ENCODE measurements at places on chromosomes 4 and X.

DNA sequence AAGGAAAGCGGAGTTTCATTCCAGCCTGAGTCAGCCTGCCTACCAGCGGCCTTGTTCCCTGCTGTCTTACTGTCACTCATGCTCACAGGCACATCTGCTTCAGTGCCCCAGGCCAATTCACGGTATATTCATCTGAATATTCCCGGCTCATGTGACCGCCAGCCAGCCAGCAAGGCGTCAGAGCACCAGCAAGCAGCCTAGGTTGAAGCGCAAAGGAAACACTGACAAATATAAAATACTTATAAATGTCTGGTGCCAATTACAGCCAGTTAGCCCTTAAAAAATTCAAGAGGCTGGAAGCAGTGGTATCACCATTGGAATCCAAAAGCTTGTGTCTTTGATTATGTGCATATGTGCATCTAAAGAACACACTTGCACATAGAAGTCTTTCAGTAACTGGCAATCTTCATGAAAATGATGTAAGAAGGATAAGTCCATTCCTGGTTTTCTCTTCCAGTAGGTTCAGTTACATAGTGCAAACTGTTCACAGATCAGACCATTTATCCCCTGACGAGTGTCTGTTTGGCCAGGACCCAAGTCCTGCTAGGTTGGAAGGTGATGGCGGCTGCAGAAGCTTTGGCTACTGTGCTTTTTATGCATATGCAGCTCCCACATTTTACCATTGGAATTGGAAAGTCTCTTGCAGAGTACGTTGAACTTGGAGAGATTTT lies 61.3 kb downstream of the LUZP4 start:
- DNase-seq = no peak

GRCh38 chrX:40523852-40524251 lies 56.9 kb upstream of the ATP6AP2 start:
- no peak for DNase-seq

GRCh38 chrX:40279091-40279430 lies 181.3 kb upstream of the BCOR start:
- no peak for DNase-seq

GRCh38 chrX:69179380-69179911 lies 14.2 kb upstream of the PJA1 start:
- no peak for DNase-seq

GRCh38 chrX:109797311-109797975 lies 64.4 kb upstream of the ACSL4 start:
- DNase-seq = no peak

DNA sequence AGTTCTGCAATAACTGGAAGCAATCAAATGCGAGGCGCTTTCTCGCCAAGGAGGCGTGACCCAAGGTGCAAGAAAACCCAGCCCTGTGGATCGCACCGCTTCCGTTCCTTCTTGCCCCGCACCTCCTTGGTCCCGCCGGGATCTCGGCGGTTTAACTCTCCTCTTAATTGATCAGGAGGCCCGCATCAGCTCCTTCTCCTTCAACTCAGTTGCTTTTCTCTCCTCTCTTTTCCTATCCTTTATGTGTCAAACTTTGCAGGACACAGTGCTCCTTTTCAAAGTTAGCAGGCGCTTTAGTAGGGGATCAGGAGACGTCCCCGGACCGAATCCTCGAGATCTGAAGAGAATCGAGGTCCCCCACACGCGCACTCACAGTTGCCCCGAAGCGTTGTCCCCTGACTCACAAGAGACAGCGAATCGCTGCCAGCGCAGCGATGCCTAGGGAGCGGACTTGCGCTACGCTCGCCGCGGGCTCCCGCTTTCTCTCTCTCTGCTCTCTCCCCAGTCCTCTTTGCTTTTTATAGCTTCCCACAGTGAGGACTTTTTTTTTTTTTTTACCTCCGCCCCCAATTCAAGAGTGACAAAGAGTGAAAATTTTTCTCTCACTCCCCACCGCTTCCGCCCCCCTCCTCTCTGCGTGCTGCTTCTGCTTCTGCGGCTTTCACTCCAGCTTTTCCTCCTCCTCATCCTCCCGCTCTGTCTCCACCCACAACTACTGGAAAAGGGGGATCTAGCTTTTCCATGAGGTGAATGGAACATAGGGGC lies at the start of gene DKK2:
TSS of gene DKK2 (minus strand) at position 495 of the 765 bp plus-strand sequence. CDS start 722 bp downstream, outside the sequence.
- no peak for DNase-seq

DNA sequence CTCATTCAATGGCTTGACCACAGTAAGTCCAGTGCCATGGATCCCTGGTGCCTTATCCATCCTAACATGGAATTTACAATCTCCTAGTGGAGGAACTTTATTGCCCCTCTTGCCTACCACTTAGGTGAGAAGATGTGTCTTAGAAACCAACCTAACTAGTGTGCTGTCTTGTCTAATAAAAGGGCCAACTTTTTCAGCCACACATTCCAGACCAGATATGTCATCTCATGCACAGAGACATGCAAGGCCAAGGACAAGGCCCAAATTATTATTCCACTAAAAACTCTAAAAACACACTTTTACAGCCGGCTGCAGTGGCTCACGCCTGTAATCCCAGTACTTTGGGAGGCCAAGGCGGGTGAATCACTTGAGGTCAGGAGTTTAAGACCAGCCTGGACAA lies 10.6 kb upstream of the PRDX4 start:
- no peak for DNase-seq

GRCh38 chrX:21174439-21174838 lies 199.8 kb upstream of the CNKSR2 start:
- DNase-seq = no peak

- DNase-seq = no peak
Measured at GRCh38 chr4:81173213-81173612, 41.8 kb downstream of the PRKG2 start.

DNA sequence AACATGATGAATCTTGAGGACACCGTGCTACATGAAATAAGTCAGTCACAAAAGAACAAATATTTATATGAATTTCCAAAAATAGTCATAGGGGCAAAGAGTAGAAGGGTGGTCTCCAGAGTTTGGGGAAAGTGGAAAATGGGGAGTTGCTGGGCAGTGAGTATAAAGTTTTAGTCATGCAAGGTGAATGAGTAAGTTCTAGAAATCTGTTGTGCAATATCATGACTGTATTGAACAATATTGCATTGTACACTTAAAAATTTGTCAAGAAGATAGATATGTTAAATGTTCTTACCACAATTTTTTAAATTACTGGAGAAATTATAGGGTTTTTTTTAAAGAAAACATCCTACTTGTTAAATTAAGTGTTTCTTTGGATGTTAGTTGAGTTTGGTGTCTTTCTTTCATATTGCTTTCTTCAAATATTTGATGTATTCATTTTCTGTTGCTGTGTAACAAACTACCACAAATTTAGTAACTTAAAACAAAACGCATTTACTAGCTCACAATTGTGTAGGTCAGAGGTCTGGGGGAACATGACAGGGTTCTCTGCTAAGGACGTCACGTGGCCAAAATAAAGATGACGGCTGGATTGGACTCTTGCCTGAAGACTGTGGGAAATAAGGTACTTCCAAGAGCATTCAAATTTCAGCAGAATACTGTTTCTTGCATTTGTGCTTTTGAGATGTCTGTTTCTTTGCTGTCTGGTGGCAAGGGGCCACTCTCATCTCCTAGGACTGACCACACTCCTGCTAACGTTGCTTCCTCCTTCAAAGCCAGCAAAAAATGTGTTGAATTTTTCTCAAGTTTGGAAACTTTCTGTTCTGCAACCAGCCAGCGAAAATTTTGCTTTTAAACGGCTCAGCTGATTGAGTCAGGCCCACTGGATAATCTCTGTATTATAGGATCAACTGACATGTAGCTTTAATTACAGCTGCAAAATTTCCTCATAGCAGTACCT lies 76.7 kb downstream of the CPEB2 start:
- DNase-seq = no peak

DNA sequence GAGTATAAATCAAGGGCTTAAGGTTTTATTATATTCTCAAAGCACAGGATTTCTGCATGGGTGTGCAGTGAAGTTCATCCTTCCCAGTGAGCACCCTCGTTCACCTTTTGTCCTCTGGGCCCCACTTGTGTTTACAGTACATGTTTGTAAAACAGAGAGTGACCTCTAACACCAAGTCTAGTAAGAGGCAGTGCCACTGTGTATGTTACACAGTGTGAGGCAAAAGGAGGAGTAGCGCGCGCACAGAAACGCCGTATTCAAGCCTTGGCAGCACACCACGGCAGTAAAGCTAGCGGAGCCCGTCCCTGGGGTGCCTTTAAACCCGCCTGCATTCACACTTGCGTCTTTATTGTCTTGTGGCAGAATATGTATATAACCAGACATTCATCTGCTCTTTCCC lies 51.9 kb downstream of the CCNI start:
- DNase-seq = no peak

GRCh38 chrX:70908541-70908940 lies at the start of gene TEX11:
TSS of gene TEX11 (minus strand) at chrX:70908711. CDS start at chrX:70907789, 922 bp downstream.
- DNase-seq = no peak

GRCh38 chrX:48786341-48786800 lies at the start of gene GATA1:
TSS of gene GATA1 (plus strand) at chrX:48786590. CDS start at chrX:48791110, 4,520 bp downstream.
- no peak for DNase-seq

GRCh38 chr4:163795885-163796284 lies 301.4 kb downstream of the TMA16 start:
- no peak for DNase-seq

DNA sequence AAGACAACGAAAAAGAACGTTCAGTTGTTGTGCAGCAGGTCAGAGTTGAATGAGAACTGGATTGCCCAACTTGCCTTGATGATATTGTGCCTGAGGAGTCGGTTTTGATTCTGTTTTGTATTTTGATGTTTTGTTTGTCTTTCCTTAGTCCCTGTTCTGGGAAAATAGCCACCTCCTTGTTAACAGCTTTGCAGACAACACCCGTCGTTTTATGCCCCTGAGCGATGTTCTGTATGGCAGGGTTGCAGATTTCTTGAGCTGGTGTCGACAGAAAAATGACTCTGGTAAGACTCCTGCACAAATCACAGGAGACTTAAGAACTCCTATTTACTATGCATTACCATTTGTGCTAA lies 4.5 kb downstream of the BST1 start:
- DNase-seq = no peak

- DNase-seq = no peak
Measured at GRCh38 chr4:8492174-8492573, 51.6 kb downstream of the TRMT44 start.

DNA sequence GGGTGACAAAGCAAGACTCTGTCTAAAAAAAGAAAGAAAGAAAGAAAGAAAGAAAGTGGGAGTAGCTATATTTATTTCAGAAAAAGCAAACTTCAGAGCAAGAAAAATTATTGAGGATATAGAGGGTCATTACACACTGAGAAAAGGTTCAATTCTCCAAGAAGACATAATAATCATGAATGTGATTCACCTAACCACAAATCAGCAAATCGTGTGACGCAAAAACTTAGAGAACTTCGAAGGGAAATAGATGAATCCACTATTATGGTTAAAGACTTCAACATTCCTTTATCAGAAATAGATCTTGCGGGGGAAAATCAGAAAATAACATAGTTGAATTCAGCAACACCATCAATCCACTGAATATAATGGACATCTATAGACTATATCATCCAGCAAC lies 219.3 kb upstream of the LDB2 start:
- no peak for DNase-seq

DNA sequence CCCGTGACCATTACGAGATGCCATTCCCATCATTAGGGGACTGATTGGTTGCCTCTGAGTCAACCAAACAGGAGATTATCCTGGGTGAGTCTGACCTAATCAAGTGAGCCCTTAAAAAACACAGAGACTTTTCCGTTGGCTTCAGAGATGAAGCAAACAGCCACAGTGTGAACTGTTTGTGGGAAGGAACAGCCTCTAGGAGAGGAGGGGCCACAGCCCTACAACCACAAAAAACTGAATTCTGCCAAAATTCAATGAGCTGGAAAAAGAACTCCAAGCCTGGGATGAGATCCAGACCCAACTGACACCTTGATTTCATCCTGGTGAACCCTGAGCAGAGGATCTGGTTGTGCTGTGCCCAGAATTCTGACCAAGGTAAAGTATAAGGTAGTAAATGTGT lies 31.3 kb upstream of the TBL1X start:
- DNase-seq = no peak

- DNase-seq = no peak
Measured at GRCh38 chr4:122458625-122459024, 2.1 kb upstream of the IL2 start.

GRCh38 chr4:3183008-3183407 lies 66.0 kb upstream of the MSANTD1 start:
- DNase-seq = no peak

- DNase-seq = no peak
Measured at GRCh38 chr4:140098455-140099160, 55.4 kb downstream of the MAML3 start.

- DNase-seq = no peak
Measured at GRCh38 chr4:42750856-42751255, 94.0 kb upstream of the ATP8A1 start.

Data from stimulated activated CD8-positive, alpha-beta memory T cell treated with anti-CD3 and anti-CD28 coated beads, Interleukin-7, amount 100 ng/mL, for 48 hours (primary cell).